Stimulated activated CD4-positive, alpha-beta T cell treated with anti-CD3 and anti-CD28 coated beads, Interleukin-2, amount 100 ng/mL, for 4 hours (primary cell): ENCODE measurements at places on chromosomes 3 and 15.

DNA sequence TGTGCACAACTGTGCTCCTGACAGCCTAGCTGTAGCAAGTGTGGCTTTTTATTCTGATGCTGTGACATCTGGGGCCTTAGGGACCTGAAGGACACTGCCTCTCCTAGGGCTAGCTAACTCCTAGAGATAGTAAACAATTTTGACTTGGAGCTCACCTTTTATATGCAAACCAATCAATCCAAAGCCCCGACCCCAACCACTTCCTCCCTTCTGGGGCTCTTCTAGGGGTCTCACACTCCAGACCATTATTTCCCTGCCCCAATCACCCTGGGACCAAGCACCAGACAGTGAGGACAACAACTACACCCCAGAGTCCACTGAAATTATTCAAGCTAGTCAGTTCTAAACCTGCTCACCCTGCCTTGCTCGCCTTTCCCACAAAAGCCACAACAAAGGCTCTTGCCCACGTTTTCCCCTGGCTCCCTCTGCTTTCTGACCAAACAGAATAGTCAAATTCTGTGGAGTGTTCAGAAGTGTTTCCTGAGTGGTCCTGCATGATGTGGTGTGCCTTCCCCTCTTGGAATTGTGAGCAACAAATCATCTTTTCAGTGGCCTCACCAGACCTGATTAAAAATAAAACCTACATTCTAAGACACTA is 84.2 kb upstream of the WNT5A start:
- no peak for DNase-seq

DNA sequence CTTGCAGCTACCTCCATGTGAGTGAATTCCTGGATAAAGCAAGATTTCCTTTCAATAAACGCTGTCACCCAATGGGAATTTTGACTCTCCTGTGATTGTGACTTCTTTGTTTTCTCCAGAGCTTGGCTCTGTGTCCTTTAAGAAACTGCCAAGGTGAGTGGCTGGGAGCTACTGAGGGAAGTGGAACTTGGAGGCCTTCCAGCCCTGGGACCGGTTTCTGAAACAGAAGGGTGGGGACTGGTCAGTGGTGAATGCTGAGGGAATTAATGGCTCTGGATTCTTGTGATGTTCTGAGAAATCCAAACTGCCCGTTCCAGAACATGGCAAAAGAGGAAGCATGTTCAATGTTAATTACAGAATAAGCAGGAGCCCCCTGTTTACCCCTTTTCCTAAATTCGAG is 41.1 kb upstream of the MYZAP start:
- no peak for DNase-seq

DNA sequence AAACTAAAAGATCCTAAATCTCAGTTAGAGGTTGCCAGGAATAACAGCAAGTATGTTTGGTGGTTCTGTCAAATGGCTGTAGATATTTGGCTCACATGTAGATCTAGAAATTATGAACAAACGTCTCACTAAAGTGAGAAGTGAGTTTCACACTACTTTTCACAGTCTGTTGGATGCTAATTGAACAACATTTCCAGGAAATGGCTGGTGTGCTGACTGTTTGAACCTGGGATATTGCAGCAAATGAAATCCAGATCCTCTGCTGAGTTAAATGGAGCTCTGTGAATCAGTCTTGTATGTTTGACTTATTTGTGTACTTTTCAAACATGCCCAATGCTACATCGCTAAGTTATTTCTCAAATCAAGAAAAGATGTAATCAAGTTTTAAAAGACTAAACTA is 21.3 kb upstream of the RSL24D1 start:
- no peak for DNase-seq

- no peak for DNase-seq
Observed at GRCh38 chr15:58431221-58432149, at the start of gene LIPC. Gene LIPC (plus strand): TSS chr15:58431991. CDS start chr15:58432033, 42 bp downstream.

GRCh38 chr3:138197524-138197923 is 10.4 kb downstream of the ARMC8 start:
- DNase-seq = no peak

DNA sequence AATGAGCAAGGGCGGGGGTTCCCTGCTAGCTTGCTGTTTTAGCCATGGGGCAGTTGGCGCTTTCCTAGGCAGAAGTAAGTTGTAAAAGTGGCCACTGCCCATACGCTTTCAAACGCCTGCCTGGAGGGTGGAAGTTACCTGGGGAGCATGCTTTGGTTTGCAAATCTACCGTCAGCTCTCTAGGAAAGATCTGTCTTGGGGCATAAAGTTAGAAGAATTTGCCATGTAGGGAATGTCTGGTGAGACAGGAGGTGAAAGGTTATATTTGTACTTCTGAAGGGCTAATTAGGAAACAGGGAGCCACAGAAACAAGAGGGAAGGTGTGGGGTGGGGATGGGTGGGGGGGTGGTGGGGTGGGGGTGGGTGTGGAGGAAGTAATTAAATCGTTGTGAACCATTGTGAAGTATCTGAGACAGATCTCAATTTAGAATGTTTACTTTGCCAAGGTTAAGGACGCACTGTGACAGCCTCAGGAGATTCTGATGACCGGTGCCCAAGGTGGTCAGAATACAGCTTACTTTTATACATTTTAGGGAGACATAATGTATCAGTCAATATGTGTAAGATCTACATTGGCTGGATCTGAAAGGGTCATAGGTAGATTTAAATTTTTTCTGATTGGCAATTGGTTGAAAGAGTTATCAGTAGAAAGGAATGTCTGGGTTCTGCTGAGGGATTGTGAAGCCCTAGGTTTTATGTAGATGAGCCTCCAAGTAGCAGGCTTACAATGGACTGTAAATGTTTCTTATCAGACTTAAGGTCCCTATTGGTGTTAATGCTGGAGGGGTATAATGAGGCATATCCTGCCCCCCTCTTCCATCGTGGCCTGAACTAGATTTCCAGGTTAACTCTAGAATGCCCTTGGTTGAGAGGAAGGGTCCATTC is 62.0 kb upstream of the GCNT3 start:
- DNase-seq = no peak

DNA sequence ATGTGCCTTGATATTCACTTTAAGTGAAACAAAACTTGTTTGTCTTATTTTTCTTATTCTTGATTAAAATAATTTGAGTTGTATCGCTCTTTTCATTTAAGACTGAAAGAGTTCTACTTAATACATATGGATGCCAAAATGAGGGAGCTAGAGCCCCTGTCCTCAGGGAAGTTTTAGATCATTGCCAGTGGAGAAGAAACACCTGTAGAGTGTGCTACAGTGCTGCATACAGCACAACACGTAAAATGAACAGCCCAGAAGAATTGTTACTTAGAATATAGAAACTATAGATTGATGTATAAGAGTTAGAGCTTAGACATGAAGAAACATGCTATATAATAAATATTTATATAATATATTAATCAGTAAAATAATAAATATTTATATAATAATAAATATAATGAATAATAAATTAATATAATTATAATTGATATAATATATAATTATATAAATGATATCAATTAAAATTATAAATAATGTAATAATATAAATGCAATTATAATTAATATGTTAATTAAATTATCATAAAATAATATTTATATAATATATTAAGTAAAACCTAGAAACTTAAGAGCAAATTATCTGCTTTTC is 1234.7 kb downstream of the ROBO2 start:
- DNase-seq = no peak

DNA sequence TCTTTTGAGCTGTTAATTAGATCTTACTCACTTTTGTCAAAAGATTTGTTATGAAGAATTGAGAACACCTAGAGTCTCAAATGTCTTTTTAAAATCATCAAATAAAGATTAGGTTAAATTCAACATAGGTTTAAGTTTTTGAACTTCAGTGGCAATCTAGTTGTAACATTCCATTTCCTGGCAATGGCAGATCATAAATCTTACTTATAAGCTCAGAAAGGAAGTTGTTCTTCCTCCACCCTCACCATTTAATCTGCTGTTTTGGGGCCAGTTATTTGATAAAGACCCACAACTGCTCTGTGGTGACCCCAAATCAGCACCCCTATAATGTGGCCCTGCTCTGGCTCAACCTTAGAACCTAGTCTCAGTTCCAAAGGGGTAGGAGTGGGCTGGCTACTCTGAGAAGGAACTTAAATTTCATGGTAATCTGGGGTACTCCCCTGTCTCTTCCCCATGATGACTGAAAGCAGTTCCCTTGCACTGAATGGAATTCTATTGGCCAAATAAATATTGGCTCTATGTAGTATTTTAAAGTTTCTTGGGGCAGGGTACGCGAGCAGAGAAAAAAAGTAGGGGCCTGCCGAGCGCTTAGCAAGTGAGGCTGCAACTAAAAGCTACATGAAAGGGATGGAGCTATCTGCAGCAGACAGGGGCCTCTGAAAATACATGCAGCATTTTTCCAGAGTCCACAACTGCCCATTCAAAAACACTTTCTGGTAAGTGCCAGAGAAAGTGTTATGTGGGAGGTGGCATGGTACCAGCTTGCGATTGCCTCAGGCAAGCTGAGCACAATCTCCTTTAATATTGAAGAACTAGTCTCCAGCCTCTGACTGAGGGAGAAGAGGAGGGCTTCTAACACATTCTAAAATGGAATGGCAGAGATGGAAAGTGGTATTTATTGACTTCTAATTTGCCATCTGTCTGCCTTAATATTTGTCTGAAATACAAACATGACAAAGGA is 103.6 kb upstream of the RASGRP1 start:
- DNase-seq = no peak

DNA sequence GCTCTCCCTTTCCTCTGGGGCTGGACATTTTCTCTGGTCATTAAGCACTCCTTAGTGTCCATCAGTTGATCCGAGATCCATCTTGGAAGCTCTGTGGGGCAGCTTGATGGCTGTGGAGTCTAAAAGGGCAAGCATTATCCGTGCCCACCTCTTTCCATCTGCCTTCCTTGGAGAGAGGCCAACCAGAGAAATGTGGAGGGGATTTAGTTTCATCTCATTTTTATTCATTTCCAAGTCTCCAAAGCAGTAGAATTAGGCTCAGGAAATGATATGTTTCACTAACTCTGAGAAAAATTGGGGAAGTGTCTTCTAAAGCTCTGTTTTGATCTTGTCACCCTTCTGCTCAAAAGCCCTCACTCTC is 95.9 kb upstream of the KLHL25 start:
- no peak for DNase-seq

DNA sequence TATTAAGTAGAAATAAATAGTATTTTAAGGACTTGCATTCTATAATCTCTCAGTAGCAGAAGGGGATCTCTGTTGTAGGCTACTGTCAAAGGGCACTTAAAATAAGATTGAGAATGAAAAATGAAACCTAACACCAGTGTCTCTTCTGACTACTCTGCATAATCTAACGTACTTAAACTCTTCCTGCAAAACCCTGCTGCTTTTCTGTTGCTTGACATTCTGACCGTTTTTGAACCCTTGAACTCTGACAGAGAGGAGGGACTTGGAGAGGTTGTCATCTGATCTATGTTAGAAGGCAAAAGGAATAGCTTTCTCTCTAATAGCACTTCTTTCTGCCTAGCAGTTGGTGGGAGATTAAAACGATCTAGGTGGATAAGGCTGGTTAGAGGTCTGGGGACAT is 204.6 kb downstream of the ZIC1 start:
- no peak for DNase-seq

- no peak for DNase-seq
Observed at GRCh38 chr15:45943240-45943639, 308.4 kb downstream of the SQOR start.

DNA sequence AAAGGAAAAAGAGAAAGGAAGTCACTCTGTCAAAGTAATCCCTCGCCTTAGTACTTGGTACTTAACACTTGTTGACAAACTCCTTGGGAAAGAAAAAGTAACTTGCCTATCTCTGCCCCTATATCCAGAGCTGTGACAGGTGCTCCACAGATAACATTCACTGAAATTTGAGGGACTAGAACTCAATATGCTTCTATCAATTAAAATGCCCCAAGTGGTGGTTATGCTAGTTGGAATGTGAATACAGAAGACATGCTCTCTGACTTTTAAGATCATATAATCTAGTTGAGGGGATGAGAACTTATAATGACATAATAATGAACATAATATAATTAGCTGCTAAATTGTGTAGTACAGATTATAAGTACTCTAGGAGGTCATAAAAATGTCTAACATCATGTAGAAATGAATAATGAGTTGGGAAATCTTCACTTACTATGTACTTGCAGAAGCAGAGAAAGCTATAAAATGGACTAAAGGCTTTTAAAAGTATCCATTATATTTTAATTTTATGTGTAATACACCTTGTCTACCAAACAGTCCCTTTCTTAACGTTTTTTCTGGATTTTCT is 153.1 kb upstream of the CCDC54 start:
- no peak for DNase-seq

DNA sequence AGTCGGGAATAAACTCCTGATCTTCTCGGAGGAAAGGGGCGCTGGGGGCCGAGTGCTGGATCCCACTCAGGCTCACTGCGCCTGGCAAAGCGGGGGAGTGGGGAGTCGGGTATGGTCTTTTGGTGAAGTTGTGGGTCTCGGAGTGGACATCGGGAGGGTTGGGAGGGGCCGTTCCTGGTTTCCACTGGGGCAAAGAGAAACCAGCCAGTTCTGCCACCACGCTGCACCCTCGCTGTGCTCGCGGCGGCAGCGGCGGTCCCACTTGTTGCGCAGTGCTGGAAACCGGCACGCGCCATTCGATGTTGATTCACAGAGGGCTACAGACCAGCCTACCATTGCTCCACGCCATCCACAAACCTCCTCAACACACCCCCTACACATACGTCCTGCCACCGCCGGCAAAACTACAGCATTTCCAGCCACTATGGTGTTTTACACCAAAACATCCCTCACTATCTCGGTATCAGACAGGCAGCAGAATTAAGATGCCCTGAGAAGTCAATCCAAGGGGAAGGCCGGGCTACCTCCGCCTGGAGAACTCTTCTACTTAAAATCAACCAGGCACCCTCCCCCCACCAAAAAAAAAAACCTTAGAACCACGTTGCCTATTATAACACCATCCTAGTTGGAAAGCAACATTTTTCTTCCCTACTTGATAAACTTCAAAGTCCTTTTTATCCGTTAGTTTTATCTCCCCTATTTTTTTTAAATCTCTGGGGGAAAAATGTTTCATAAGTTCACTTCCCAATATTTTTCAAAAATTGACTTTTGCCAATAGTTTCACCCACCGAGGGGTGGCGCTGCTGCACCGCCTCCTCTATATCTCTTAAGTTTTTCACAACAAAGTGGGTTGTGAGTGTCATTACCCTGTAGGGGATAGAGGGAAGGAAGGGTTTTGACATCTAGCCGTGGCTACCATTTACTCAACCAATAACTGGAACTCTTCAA is 3.6 kb downstream of the BCL6 start:
- DNase-seq = peak; percentile 64

DNA sequence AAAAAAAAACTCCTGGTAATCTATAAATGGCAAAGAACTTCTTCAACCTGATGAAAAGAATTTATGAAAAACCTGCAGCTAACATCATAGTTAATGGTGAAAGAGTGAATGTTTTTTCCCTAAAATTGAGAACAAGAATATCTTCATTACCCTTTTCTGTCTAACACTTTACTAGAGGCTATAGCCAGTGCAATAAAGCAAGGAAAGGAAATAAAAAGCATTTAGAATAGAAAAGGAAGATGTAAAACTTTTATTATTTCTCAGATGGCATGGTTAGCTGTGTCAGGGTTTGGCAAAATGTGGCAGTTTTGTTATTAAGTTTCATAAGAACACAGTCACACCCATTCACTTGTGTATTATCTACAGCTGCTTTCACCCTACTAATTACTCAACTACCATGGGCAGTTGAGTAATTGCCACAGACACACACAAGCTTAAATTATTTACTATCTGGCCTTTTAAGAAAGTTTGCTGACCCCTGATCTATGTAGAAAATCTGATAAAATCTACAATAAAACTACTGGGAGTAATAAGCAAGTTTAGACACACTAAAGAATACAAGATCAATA is 465.1 kb downstream of the MAGI1 start:
- DNase-seq = no peak

GRCh38 chr3:71503525-71504249 is 79.8 kb downstream of the FOXP1 start:
- DNase-seq = no peak

- DNase-seq = no peak
Observed at GRCh38 chr15:98812716-98813446, 164.5 kb downstream of the IGF1R start.
